ENCODE measurements at places on chromosomes 1 and 21. TPM values are rescaled to one million over a fixed set of nuclear protein-coding genes. Genes with fewer than 3 reads are reported as not detected.

DNA sequence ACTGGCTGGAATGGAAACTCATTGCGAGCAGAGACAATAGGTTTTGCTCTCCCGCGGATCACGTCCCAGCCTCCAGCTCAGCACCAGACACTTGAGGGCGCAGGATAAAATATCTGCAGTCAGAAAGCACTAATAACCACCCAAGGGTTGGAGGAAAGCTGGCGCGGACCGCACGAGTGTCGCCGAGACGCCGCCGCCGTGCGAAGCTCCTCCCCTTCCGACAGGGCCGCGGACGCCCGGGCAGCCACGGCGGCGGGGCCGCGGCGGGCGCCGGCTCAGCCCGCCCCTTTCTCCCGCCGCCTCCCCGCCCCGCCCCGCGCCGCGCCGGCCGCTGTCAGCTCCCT lies at the start of gene CMPK1:
TSS of gene CMPK1 (plus strand) at position 213 of the 344 bp plus-strand sequence. CDS start 156 bp downstream, outside the sequence.
- peak; percentile 86 for DNase-seq

- DNase-seq = no peak
Measured at GRCh38 chr1:5525597-5526384, 466.4 kb downstream of the NPHP4 start.

DNA sequence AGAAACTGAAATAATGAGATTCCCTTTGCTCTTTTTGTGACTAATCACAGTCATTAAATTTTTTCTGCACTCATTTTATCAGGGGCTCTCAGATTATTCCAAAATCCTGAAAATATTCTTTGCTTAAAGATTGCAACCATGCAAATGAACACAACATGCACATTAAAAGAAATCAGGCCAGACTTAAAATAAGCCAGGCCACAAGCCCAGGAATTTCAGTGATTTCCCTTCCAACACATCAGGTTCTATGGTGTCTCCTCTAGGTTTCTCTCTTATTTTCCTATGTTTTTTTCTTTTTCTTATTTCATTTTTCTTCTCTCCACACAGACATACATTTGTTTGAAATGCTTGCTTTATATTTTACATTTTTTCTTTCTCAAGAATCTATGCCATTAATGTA lies 65.3 kb downstream of the NIBAN1 start:
- no peak for DNase-seq

DNA sequence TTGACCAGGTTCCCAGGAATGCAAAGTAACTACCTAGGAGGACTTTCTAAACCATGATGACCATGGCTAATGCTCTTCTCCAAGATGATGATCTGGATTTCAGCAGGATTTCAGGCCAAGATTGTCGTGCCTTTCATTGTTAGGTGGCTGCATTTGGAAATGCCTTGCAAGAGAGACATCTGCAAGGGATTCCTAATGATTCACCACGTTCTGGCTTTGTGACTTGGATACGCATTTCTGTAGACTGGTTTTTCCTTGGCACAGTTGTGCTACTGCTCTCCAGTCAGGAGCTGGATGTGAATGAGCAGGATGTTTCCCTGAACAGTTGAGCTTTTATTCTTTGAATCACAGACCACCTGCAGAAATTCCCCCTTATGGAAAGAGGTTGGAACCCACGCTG lies 212.4 kb downstream of the BACH1 start:
- no peak for DNase-seq

Gene PCSK9
- 0.03 TPM for total RNA-seq

- no peak for DNase-seq
Measured at GRCh38 chr1:50098591-50099021, 10.1 kb upstream of the ELAVL4 start.

DNA sequence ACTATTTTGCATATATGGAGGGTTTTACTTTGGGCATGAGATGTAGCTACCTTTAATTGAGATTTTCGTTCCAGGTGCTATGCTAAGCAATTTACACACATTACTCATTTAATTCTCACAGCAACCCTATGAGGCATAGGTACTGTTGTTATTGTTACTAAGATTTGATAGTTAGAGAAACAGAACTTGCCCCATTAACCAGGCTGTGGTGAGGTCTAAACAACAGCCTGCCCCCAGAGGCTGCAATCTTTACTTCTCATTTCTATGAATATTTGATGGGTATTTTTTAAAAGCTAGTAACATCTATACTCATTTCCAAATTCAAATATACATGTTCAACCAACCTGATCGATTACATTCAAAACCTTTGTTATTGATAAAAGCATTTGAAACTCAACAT lies 155.6 kb downstream of the GALNT2 start:
- no peak for DNase-seq

DNA sequence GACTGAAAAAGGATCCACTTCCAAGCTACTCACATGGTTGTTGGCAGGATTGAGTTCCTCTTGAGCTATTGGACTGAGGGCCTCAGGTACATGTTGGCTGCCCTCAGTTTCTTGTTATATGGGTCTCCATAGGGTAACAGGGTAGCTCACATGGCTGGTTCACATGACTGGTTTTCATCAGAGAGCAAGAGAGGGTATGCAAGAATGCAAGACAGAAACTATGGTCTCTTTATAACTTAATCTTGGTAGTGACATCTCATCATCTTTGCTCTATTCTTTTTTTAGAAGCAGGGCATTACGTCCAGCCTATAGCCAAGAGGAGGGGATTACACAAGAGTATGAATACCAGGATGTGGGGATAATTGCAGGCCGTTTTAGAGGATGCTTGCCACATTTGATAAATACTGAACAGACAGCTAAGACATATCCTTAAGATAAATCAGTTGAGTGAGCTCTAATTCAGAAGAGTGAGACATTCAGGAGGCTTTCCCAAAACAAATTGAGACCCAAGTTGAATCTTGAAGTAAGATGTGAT lies 100.2 kb downstream of the HMCN1 start:
- DNase-seq = no peak

DNA sequence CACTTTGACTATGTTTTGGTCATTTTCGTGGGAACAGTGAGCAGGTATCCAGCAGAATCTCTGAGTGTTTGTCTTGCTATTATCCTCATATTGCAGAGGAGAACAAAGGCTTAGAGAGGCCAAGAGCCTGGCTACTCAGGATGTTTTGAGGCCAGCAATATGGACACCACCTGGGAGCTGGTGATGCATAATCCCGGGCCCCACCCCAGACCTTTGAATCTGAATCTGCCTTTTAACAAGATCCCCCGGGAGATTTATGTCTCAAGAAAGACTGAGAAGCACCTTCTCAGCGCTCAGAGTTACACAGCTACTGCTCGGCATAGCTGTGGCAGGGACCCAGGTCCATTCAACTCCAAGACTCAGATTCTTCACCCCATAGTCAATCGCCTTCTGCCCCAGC lies 72.8 kb downstream of the PTPRU start:
- DNase-seq = no peak
